Small intestine (tissue), 16 donors: ENCODE measurements at places on chromosomes 6 and 20. TPM values are rescaled to one million over a fixed set of nuclear protein-coding genes. Genes with fewer than 3 reads are reported as not detected.
A peak's percentile ranks its signal among the peaks of the same experiment; 100 is the strongest.

DNA sequence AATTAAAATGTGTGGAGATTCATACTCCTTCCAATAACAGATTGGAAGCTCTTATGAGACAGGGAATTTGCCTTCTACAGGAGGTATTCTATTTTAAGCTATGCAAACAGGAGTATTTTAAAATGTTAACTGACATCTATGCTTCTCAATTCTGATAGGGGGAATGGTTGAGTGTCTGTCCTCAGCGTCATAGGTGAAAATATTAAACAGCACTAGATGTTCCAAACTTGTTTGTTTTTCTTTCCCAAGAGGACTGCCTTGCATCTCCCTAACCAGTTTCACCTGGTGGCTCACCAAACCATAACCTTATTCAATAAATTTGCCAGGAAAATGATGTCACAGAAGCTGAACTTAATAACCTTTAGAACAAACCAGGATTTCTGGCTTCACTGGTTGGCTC, 24.6 kb upstream of the ARG1 start:
- no peaks in the 10 kb centered on the region for H3K27me3 ChIP-seq
- no peak overlapping the region for H3K4me3 ChIP-seq
- H3K27ac ChIP-seq: no peak overlapping the region
- DNase-seq: no peak
- no peaks in the 10 kb centered on the region for H3K4me1 ChIP-seq

DNA sequence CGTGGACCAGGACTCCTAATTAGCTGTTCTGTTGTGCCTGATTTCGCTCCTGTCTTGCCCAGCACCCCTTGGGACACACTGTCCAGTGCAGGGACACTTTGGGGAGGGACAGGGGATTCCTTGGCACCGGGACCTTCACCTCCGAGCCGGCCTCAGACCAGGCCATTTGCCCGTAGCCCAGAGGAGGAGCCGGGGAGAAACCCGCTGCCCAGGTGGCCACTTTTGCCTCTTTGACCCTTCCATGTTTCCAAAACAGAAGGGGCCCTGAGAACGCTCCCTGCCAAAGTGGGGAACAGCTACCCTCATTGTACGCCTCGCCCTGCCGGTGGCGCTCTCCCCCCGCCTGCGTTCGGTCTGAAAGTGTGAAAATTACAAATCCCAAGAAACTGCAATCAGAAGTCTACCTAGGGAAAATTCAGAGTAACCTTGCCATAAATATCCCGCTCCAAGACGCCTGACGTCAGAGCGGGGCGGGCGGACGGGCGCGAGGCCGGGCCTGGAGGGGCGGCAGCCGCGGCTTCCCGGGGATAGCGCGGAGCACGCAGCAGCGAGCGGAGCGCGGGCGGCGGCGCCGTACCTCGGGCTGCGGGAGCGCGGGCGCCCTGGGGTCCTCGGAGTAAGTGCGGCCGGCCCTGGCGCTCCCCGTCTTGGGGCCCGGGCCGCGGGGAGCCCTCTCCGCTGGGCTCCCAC, at the start of gene DAAM2:
Gene DAAM2, plus strand, starts transcription at position 527 of the 690 bp plus-strand sequence. CDS start 63,927 bp downstream, outside the sequence.
- H3K36me3 ChIP-seq: no peaks in the 10 kb centered on the region
- no peaks in the 10 kb centered on the region for H3K27me3 ChIP-seq
- DNase-seq: peak; percentile 70
- peak within 1 kb of the TSS; percentile 42 for H3K27ac ChIP-seq
- no peaks in the 10 kb centered on the region for H3K4me1 ChIP-seq

GRCh38 chr6:135950669-135951068, 99.2 kb downstream of the PDE7B start:
- no peaks in the 10 kb centered on the region for H3K4me1 ChIP-seq
- no peak overlapping the region for H3K27ac ChIP-seq
- H3K4me3 ChIP-seq: no peak overlapping the region
- no peaks in the 10 kb centered on the region for H3K27me3 ChIP-seq
- H3K36me3 ChIP-seq: no peaks in the 10 kb centered on the region
- DNase-seq: no peak

DNA sequence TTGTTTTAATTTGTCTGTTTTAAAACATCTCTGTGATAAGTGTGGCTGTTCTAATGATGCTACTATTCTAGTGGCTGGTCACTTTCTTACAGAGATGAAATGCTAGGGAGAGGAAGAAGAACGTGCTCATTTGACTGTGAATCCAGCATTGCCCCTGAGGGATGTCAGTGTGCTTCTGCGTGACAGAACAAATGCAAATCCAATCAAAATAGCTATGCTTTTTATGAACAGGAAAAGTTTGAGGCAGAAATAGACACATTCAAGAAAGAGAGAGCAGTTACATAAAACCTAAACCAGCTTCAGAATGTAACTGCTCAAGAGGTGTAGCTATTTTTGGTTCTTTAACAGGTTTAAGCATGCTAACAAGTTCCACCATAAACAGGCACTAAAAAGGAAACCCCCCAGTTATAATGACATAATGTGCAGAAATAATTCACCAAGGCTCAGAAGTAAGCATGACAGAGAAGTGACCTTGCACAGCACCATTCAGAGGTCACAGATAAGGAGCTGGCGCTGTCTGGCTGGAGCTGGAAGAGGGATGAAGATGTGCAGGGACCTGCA, 385.3 kb downstream of the EPM2A start:
- H3K27me3 ChIP-seq: no peaks in the 10 kb centered on the region
- no peak overlapping the region for H3K4me3 ChIP-seq
- H3K36me3 ChIP-seq: no peaks in the 10 kb centered on the region
- H3K27ac ChIP-seq: no peak overlapping the region
- no peak for DNase-seq
- no peaks in the 10 kb centered on the region for H3K4me1 ChIP-seq

- no peak overlapping the region for H3K27ac ChIP-seq
- H3K4me1 ChIP-seq: no peaks in the 10 kb centered on the region
- no peak overlapping the region for H3K4me3 ChIP-seq
- no peaks in the 10 kb centered on the region for H3K36me3 ChIP-seq
- DNase-seq: no peak
- H3K27me3 ChIP-seq: no peaks in the 10 kb centered on the region
Observed at GRCh38 chr6:135289816-135290215, 108.7 kb downstream of the MYB start.

DNA sequence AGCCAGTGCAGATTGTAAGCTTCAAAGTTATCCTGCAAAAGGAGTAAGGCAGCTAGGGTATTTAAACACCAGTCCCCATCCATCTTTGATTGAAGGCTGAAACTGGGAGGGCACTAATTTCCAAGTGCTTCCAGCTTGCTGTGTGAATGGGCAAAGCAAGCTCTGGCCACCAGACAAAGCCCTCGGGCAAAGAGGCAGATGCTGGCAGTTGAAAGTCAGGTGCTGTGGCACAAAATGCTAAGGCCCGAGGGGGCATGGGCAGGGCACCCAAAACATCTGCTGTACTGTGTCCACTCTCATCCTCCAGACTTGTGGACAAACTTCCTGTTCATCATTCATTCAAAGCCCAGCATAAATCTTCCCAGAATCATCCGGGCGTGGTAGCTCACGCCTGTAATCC, 62.9 kb downstream of the TRMT6 start:
- no peak for DNase-seq
- no peak overlapping the region for H3K27ac ChIP-seq
- no peak overlapping the region for H3K4me3 ChIP-seq
- H3K4me1 ChIP-seq: no peaks in the 10 kb centered on the region
- no peaks in the 10 kb centered on the region for H3K27me3 ChIP-seq

- DNase-seq: no peak
- H3K27me3 ChIP-seq: no peaks in the 10 kb centered on the region
- no peak overlapping the region for H3K4me3 ChIP-seq
- no peak overlapping the region for H3K27ac ChIP-seq
Observed at GRCh38 chr6:42347456-42347855, 104.3 kb downstream of the TRERF1 start.

DNA sequence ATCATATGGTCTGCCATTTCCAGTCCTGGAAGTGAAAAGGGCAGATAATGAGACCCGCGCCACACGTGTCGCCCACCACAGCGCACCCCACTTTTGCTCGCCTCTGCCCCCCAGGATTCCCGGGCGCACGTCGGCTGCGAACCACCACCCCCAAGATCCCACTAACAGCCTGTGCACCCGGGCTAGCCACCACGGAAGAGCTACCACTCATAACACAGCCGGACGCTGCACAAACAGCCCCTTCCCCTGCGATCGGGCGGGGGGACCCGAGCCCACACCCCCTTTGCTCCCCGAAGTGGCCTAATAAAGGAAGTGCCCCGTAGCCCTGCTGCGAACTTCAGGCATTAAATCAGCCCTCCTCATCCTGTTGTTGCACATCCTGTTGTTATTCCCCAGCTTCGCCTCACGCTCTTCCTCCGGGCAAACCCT, 506 bp downstream of the CITED2 start:
- H3K36me3 ChIP-seq: no peaks in the 10 kb centered on the region
- H3K27me3 ChIP-seq: no peaks in the 10 kb centered on the region
- H3K4me3 ChIP-seq: peak overlapping the region; percentile 95
- H3K4me1 ChIP-seq: peaks cover 22% of the 10 kb centered on the region

The BEND3 gene
- polyA plus RNA-seq: 0.54 TPM

The GRM1 gene
- polyA plus RNA-seq: not detected

The LIME1 gene
- polyA plus RNA-seq: 10.8 TPM

The PKIB gene
- polyA plus RNA-seq: 80.5 TPM

The ABHD16B gene
- 0.34 TPM for polyA plus RNA-seq

The IL17A gene
- not detected for polyA plus RNA-seq

The LY6G5C gene
- polyA plus RNA-seq: 3.2 TPM

The PROKR2 gene
- not detected for polyA plus RNA-seq

The ADGRF5 gene
- polyA plus RNA-seq: 7.4 TPM
